ENCODE measurements at places on chromosomes 7 and 10.

GRCh38 chr10:31268444-31269303, 50.3 kb upstream of the ZEB1 start:
- DNase-seq, result no peak

GRCh38 chr10:84634636-84635035, 306.2 kb downstream of the CCSER2 start:
- DNase-seq, result no peak

GRCh38 chr10:61329854-61330253, 123.3 kb downstream of the TMEM26 start:
- no peak for DNase-seq

DNA sequence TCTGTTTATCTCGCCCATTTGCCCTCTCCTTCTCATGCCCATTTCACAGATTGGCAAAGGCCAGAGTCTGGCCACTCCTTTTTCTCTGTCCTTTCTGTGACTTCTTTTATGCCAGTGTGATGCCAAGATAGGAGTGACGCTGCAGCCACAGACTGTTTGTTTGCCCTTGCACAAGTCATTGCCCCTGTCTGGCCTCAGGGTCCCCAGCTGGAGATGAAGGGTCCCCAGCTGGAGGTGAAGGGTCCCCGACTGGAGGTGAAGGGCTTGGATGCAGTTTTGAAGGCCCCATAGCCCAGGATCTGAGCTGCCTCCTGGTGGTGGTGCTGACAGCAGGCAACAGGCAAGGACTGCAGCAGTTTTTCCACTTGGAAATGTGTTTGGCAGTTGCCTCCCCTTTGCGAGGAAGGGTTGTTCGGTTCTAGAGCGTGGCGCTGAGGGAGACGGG, 50.8 kb upstream of the SLC29A3 start:
- no peak for DNase-seq

DNA sequence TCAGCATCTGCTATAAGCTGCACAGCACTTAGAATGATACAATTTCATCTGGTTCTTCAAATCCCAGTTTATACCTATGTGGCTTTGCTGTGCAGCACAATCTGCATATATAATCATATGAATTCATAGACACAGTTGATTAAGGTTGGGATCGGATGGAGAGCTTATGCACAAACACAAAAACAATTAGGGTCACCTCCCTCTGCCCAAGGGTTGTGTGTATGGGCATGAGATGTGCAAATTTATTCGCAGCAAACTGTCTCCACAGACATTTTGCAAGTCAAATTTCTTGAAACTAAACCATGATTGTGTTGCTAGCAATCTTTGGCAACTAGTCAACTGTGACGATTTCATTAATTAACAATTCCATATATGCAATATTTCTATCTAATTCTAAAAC, 955.7 kb downstream of the SORCS3 start:
- DNase-seq, result no peak

DNA sequence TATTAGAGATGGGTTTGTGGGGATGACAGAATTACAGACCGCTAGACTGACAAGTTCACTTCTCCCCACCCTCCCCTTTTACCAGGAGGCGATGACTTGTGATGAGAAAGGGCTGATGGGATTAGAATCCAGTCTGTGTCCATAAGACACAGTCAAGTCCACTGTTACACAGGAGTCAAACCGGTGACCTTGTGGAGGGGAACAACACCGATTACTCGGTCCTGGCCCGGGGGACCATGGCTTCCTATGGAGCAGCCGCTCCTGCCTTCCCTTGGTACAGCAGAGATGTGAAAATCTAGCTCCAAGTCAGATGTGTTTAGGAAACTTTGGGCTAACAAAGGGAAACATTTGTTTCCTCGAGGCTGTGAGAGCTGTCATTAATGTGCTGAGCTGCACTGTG, 105.5 kb downstream of the ACTR3B start:
- DNase-seq, result no peak

DNA sequence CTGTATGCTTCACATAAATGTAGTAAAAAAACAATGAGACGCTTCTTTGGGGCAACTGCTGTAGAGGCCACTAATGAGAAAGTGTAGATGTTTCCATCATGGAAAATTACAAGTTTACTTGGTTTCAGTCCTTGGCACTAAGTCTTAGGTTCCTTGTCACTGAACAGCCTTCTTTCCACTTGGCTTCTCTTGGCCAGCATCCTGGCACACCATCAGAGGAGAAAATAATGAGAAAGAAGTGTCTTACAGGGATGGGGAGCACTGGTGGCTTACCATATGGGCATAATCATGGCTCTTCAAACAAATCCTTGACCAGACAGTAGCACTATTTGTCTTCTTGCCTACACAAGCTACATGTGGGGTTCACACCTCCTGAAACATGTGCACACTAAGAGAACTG, 22.5 kb upstream of the SH3PXD2A start:
- DNase-seq, result no peak

All from T-helper 2 cell treated with Interferon-gamma antibody and Interleukin-4, amounts not matched to agents 5 μg/mL and 100 μg/mL, for 36 hours (primary cell).